ENCODE measurements at places on chromosomes 6 and 20.

- DNase-seq: no peak
Measured at GRCh38 chr6:6584310-6585002, 4.1 kb upstream of the LY86 start.

DNA sequence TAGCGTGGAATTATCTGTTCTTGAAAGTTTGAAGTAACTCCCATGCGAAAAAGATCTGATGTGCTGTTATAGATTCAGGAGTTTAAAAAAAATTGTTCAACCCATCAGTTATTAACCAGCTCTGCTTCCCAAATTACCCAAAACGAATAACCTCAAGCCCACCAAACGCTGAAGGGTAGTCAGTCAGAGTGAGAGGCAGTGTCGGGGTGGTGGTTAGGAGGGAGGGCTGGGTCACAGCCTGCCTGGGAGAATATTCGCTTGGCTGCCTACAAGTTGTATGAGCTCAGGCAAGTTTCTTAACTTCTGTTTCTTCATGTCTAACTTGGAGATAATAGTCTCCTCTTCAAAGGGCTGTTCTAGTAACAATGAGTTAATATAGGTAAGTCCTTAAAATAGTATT lies 114.6 kb downstream of the JPH2 start:
- no peak for DNase-seq

GRCh38 chr20:3174442-3175261 lies 1.3 kb upstream of the LZTS3 start:
- no peak for DNase-seq

- no peak for DNase-seq
Measured at GRCh38 chr6:169913096-169913638, 161.7 kb downstream of the ERMARD start.

DNA sequence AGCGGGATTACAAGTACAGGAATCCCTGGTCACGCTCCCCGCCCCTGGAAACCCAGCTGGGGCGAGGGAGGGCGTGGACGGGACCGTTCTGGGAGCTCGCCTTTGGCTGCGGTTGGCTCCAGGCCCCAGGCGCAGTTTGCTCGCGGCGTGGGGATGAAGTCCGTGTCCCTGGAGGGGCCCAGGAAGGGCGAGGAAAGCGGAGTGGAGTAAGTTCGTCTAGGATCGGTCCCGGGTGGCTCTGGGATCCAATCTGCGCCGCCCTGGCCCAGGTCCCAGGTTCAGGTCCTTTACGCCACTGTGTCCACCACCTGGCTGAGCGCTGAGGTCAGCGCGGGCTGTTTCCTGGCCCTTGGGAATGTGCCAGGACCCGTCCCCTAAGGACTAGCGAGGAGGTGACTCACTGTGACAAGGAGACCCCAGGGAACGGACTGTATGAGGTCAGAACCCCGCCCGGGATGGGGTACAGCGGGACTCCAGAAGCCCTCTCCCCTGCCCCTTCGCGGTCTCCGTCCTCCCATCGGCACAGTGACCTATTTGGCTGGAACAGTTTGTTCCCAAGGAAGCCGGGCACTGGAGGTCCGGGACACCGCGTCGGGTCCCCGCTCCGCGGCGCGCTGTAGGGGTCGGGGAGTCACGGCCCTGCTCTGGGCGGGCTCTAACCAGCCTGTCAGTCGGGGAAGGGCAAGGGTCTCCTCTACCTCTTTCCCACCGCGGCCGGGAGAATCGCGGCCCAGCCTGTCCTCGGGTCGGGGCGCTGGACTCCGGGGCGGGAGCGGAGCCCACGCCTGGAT lies 724 bp downstream of the CDKN1A start:
- no peak for DNase-seq

- DNase-seq: no peak
Measured at GRCh38 chr20:39133201-39133600, 171.1 kb downstream of the DHX35 start.

GRCh38 chr6:41713650-41714291 lies 21.6 kb downstream of the TFEB start:
- no peak for DNase-seq

- DNase-seq: no peak
Measured at GRCh38 chr6:18680842-18681241, 293.7 kb downstream of the RNF144B start.

- no peak for DNase-seq
Measured at GRCh38 chr6:45483021-45483420, 105.3 kb upstream of the SUPT3H start.

DNA sequence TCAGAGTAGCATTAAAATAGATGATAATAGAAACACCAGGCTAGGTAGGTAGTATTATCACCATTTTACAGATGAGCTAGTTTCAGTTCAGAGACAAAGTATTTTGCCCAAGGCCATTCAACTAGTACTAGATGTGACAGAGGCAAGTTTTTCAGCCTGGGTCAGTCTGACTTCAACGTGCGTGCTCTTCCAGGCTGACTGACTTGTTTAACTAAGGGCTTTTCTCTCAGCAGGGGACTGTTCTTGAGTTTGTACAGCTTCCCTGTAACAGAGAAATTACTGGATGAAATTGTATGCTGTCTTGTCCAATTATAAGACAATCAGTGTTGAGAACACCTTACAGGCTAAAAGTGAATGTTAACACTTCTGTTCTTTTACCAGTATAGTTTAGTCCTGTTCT lies 333.5 kb upstream of the MAN1A1 start:
- no peak for DNase-seq

- no peak for DNase-seq
Measured at GRCh38 chr6:161273274-161273751, 548 bp downstream of the AGPAT4 start.

GRCh38 chr20:36116807-36117441 lies 37.6 kb upstream of the EPB41L1 start:
- no peak for DNase-seq

DNA sequence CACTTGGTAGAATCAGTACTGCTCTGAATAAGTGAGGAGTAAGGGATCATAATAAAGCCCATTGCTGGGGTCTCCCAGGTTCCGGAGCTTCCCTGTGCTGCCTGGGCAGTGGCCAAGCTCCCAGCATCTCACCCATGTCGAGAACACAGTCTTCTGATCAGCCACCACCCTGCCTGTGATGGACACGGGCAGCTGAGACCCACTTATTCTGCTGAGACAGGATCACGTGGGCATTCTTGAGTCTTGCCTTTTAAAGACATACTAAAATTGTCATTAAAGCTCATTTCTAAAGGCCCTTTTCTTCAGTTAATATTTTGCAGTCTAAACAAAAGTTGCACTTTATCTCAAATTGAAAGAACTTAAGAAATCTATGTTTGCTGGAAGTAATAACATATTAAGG lies 42.7 kb upstream of the SLC22A2 start:
- no peak for DNase-seq

GRCh38 chr20:706366-706885 lies 30.8 kb upstream of the SCRT2 start:
- no peak for DNase-seq

- no peak for DNase-seq
Measured at GRCh38 chr6:16205377-16206144, 32.8 kb upstream of the GMPR start.

DNA sequence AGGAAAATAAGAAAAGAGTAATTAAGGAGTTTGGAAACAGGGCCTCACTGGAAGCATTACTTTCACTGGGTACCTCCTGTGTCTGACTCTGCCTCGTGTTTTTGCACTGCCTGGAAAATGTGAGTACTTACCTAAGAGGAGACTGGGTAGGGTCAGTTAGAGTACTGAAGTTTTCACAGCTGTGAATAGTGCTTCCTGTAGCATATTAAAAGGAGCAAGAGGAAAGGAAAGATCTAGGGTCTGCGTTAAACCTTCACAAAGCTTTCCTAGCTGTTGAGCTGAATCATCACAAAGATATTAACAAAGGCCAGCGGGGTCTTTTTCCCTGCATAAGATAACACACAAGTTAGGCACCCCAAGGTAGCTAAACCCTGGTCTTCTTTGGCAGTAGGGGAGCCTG lies 82.3 kb downstream of the MLIP start:
- DNase-seq: no peak

- DNase-seq: peak; percentile 57
Measured at GRCh38 chr20:35743693-35744491, 1.8 kb upstream of the RBM39 start.

- DNase-seq: no peak
Measured at GRCh38 chr6:132087391-132087790, 136.2 kb upstream of the CCN2 start.

DNA sequence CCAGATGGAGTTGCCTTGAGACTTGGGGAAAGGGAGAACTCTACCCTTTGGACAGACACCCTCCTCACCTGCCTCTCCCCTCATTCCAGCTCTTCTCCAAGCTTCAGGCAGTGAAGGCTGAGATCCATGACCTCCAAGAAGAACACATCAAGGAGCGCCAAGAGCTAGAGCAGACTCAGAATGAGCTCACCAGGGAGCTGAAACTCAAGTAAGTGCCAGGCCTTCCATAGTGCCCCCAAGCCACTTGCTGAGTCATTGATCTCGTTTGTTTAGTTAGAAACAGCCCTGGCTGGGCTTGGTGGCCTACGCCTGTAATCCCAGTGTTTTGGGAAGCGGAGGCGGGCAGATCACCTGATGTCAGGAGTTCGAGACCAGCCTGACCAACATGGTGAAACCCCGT lies 39.2 kb downstream of the KIF3B start:
- DNase-seq: no peak

GRCh38 chr6:68728159-68728979 lies 93.3 kb downstream of the ADGRB3 start:
- DNase-seq: no peak

DNA sequence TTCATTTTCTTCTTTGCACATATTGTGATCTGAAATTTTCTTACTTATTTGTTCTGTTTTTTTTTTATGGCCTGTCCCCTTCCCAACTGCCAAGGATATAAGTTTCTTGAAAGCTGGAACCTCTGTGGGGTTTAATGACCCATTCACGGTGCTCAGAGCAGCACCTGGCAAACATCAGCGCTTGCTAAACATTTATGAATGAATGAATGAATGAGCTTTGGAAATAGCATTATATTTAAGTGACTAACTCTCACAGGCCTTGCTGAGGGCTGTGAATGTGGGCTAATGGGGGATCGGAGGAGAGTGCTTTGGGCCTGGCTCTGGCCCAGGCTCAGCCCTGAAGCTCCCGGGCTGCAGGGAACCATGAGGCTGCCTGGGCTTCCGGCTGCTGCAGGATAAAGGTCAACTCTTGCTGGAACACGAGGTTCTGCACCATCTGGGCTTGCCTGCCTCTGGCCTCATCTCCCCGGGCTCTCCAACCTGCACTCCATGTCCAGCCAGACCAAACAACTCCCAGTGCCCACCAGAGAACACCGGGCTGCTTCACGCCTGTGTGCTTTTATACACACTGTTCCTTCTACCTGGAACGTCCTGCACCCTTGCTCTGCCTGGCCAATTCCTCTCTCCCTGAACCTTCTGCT lies 14.6 kb upstream of the ARMC12 start:
- no peak for DNase-seq

DNA sequence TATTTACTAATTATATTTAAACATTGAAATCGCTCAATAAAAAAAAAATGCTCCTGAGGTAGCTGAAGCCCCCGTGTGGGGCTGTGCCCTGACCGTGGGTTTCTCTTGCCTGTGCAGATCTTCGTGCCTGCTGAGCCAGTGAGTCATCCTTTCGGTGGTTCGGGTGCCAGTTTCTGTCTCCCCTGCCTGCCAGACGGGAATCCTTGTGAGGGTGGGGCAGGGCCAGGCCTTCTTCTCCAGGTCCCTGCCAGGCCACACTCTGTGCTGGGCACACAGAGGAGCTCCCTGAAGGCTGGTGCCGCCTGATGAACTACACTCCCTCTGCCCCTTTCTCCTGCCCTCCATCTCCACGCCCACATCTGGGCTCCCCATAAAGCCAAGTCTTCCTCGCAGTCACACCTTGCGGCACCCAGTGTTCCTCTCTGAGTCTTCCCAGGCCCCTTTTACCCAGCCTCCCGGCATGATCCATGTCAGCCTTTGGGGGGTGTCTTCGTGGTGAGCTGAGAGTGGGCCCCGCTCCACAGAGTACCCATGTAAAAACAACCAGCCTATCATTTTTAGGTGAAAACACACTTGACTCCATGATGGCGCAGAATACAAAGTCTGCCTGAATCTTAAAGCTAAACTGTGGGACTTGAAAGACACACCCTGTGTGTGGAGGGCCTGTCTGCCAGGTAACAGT lies 19.3 kb downstream of the FGD2 start:
- DNase-seq: no peak

Data from GDM1 (cell line).